ENCODE measurements at places on chromosomes 2 and 18. TPM values are rescaled to one million over a fixed set of nuclear protein-coding genes. Genes with fewer than 3 reads are reported as not detected.

Gene CERKL
- polyA plus RNA-seq, result 9.2 TPM

- DNase-seq, result no peak
These were observed 112.2 kb downstream of the ALPK2 start for GRCh38 chr18:58516514-58517285.

Gene GALNT1
- polyA plus RNA-seq, result 83.8 TPM

Gene PHLPP1
- 11.6 TPM for polyA plus RNA-seq

DNA sequence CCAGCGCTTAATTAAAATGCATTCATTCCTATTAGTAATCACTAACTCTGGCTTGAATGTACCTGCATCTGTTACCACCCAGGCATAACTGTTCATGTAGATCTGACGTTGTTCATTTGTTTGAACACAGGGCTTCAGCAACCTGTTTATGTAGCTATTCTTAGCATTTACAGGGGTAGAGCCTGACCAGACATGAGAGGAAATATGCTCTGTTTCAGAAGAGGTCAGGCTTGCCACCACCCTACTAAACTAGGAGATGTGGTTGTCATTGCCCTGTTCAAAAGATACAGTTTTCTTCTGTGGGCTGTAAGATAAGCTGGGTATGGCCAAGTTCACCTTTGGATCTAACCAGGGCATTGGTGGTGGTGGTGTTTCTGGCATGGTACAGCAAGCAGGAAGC is 8.8 kb downstream of the MGAT5 start:
- DNase-seq, result no peak

DNA sequence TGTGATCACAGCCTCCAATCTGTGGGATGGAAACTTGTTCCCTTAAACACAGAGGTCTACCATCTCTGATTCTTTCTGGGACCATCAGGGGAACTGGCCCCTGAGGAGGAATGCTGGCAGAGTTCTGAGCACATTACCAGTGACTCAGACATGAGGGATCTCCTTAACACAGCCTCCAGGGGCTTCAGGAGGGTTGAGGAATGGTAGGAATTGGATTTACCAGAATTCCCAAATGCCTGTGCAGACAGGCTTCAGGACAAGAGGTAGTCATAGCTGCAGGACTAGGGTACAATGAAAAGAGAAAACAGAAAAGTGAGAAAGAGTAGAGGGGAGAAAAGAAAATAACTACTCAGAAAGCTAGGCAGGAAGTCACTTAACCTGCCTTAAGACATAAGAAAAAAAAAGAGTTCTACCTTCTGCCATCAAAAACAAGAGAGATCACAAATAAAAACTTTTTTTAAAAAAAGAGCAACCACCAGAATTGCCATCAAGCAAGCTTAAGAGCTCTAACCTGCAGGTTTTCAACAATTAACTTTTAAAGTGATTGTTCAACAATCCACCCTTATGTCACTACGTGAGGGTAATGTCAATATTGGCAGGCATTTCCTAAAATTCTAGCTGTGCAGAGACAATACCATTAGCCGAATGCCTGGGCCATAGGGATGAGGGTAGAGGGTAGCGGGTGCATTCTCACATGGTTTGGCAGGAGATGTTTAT is 524.4 kb downstream of the BCL11A start:
- DNase-seq, result no peak

Gene CACNB4
- polyA plus RNA-seq, result 6.4 TPM

- DNase-seq, result no peak
These were observed 43.5 kb upstream of the LRRTM1 start for GRCh38 chr2:80348078-80348477.

DNA sequence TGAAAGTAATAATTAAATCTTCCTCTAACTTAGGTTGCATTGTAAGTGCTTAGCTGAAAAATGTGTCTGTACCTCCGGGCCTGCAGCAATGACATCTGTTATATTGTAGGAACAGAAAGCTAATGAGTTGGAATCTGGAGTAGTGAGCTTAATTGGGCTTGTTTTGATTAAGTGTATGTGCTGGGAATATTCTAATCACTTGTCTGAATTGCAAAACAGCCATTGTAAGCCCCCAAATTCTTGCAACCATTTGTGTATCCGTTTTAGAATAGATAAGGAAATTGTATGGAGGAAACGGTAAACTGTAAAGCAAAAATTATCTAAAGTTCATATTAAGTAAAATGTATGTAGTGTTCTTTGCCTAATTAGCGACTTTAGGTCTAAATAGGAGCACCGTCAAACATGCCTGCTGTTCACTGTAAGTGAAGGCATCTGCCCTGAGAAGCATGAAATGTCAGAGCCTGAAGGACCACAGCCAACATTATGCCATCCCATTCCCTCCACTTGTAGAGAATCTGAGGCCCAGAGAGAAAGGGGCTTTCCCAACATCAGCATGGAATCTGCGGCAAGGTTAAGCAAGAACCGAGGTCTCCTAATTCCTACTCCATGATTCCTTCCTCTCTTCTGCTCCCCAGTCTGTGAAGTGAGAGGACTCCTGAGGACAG is 466.4 kb downstream of the TDRD15 start:
- DNase-seq, result no peak

Gene CAPG
- polyA plus RNA-seq, result 16.8 TPM

Gene TSGA10
- polyA plus RNA-seq, result 2.7 TPM

DNA sequence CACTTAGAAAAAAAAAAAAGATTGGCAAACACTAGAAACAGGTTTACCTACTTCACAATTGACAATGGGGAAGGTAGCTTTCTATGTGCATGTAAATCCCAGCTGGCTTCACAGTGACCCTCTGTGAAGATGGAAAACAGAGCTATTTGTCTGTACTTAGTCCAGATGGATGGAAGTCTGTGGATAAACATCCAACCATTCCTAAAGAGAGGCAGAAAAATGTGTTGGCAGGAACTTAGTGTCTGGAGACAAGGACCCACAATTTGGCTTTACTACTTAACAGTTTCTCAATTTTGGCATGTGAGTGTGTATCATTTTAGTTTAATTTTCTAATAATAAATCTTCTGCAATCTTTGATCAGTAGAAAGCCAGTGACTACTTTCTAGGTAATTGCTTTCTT is 154.4 kb downstream of the RAD51AP2 start:
- no peak for DNase-seq

Gene RAB6D
- 1.1 TPM for polyA plus RNA-seq

DNA sequence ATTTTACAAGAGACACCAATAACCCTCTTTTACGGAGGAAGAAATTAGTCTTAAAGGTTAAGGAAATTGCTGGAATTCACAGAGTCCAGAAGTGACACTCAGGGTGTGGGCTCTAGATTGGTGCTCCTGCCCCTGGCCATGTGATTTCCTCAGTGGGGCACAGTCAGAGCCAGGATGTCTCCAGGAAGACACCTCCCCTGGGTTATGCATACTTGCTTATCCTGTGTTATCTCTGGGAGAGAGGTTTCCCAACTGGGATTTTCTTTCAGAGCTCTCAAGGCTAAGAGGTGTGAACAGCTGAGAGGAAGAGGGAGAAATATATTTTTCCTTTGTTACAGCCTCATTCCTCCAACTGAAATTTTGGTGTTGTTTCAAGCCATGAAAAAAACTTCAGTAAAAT is 125.6 kb upstream of the CELF4 start:
- DNase-seq, result no peak

DNA sequence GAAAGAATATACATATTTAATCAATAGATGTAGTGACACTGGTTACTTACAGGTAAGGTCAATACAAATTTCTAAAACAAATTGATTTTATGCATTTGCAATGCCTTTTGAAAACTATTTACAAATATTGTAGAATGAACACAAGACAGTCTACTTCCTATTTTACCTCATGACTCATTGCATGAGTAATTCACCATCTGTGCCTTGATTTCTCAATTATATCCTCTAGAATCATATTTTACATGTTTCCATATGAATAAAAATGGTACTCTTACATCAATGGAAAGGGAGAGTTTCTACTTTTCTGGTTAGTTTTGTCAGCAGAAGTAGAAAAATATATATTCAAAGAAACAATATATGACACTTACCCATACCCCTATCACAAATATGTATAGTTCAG is 203.8 kb upstream of the CDH7 start:
- no peak for DNase-seq

Gene SPP2
- polyA plus RNA-seq, result not detected

Gene UGT1A9
- polyA plus RNA-seq, result not detected

- no peak for DNase-seq
These were observed 215.6 kb downstream of the MTX2 start for GRCh38 chr2:176484838-176485237.

Gene SNED1
- polyA plus RNA-seq, result 5.1 TPM
